ENCODE measurements at places on chromosomes 6 and 20.
A peak's percentile ranks its signal among the peaks of the same experiment; 100 is the strongest.

GRCh38 chr6:28501259-28501658 lies 14.3 kb downstream of the GPX6 start:
- DNase-seq, result no peak

DNA sequence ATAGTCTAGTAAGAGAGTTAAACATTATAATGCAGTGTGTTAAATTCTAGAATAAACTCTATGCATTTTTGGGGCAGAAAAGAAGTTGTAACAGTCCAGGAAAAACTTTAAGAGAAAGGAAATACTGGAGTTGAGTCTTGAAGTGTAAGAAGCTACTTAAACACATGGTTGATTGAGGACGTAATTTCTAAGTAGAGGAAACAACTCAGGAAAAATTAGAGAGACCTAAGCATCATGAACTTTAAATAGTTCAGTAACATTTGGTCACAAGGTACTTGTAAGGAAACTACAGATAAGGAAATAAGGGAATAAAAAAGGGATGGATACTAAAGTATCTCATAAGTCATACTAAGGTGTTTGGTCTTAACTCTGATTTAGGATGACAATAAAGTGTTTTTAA lies 4.7 kb upstream of the TRDN start:
- DNase-seq, result no peak

GRCh38 chr6:91941838-91942237 lies 1355.0 kb upstream of the MAP3K7 start:
- DNase-seq, result no peak

DNA sequence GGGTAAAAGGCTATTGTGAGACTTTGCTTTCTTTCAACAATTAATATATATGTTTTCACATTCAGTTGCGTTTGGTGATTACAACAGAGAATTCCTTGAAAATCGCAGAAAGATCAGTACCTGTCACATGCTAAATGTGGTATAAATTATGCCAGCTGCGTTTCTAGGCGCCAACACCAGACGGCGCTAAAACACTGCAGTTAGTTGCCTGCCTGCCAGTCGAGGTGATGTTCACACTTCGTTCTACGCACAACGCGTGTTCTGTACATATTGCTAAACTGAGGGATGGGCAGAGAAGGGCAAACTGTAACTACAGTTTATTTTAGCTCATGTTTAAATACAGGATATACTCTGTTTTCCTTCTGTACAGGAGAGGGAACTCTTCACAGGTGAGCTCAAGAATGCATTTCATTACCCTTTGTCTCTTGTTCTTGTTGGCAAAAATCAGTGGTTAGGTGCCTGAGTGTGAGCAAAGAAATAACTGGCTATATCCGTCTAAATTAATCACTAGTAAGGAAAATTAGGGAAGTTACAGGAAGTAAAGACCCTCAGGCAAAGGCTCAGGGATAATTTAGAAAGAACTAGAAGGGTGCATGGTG lies 100.1 kb upstream of the RGS17 start:
- DNase-seq, result peak; percentile 23

GRCh38 chr20:63137851-63138415 lies 78.0 kb downstream of the YTHDF1 start:
- no peak for DNase-seq

DNA sequence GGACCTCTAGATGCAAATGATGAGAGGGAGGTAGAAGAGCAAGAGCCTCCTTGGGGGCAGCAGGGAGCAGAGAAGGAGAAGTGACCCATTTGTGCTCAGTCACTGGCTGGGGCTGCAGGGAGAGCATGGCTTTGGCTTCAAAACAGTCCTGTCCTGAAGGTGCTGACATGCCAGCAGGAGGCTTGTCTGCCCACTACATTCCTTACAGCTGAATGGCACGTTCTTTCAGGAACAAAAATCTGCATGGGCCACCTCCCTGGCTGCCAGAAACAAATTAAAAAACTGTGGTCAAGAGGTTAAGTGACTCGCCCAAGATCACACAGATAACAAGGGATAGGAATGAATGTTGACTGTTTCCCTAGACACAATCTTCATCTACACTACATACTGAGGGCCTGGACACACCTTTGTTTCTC lies 188.8 kb downstream of the HIVEP2 start:
- no peak for DNase-seq

DNA sequence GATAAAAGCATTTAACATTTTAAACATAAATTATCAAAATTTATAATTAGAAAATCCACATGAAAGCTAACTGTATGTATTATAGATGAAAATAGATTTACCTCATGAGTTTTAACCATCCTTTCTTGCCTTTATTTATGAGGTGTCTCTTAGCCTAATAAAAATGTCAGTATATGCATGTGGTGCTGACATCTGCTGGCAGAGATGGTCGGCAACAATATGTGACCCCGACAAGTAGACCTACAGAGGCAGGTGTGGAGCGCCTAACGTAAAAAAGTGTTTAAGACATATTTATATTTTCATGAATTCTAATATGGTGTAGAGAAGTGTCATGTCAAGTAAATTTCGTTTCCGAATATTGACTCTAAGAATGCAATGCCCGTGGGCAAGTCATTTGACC lies 149.0 kb upstream of the FUT9 start:
- no peak for DNase-seq

DNA sequence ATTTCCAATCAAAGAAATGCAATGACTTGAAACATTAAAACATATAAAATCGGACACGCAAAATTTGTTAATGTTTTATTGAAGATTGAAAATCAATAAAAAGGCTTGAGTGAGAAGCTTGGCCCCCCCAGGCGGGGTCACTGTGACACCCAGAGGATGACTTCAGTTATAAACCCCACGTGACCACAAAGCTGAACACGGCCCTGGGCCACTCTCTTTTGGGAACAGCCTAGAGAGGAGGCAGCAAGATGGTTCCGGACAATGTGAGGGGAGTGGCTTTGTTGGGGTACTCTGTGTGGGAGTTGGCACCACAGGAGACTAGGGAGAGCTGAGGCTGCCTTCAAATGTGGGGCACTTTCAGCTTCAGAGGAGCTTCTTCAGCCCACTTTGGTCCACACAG lies 172.5 kb downstream of the LRFN2 start:
- no peak for DNase-seq

GRCh38 chr20:12729326-12729725 lies 279.4 kb upstream of the SPTLC3 start:
- DNase-seq, result no peak

DNA sequence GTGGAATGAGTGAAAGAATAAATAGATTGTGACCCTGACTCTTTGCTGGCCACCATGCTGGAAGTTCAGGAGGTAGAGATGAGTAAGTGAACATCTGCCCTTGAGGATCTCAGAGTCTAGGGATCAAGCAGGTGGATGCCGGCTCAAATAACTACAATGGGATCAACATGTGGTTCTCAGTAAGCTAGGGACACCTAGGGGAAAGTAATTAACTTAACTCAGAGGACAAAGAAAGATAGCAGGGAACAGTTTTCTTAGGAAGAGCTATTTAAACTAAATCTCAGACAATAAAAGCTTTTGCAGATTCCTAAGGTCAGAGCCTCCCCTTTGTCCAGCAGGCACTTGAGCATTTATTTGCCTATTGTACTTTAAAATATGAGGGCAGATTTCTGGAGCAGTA lies 29.1 kb downstream of the SLC13A3 start:
- no peak for DNase-seq

GRCh38 chr6:11430036-11430435 lies 107.5 kb upstream of the TMEM170B start:
- no peak for DNase-seq

- no peak for DNase-seq
Observed at GRCh38 chr20:60513141-60513540, 554.9 kb downstream of the CDH26 start.

All from stimulated activated naive CD8-positive, alpha-beta T cell treated with anti-CD3 and anti-CD28 coated beads, Interleukin-15, amount 100 ng/mL, for 72 hours (primary cell).